ENCODE measurements at places on chromosomes 2 and 18.

- DNase-seq: no peak
These were observed 267.6 kb downstream of the TMX3 start for GRCh38 chr18:68447286-68447685.

GRCh38 chr2:70515938-70516337, 37.7 kb downstream of the TGFA start:
- no peak for DNase-seq

DNA sequence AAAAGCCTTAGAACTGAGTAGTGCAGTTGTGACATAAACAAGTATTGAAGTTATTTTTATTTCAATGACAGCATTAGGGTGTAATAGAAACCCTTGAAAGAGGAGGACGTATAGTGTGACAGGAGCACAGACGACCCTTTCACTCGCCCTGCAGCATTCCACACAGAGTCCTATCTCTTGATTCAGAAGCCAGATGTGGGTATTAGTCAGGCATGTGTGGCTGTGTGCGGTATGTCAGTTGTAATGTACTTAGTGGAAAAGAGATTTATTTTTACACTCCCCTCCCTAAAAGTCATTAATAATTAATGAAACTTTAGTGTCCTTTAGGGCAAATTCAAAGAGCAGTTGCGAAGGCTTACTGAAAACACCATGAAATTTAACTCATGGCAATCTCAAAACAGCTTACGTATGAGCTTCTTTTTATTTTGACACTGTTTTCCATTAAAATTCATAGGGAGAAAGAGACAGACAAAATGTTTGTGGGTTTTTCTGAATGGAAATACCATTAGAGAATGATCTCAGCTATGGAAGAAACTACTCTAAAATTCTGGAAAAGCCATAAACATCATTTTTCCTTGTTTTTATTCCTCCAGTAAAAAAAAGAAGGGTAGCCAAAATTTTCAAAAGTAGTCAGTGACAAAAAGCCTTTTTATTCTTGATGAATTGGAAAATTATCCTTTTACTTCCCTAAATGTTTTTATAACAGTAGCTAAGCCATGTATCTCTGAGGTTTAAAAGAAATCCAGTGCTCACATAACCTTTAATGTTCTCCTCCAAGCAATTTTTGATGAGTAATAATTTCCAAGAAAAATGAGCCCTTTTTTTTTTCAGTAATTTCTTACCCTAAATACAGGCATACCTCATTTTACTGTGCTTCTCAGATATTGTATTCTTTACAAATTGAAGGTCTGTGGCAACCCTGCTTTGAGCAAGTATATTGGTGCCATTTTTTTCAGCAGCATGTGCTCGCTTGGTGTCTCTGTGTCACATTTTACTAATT, 84.0 kb upstream of the DSEL start:
- DNase-seq: no peak

DNA sequence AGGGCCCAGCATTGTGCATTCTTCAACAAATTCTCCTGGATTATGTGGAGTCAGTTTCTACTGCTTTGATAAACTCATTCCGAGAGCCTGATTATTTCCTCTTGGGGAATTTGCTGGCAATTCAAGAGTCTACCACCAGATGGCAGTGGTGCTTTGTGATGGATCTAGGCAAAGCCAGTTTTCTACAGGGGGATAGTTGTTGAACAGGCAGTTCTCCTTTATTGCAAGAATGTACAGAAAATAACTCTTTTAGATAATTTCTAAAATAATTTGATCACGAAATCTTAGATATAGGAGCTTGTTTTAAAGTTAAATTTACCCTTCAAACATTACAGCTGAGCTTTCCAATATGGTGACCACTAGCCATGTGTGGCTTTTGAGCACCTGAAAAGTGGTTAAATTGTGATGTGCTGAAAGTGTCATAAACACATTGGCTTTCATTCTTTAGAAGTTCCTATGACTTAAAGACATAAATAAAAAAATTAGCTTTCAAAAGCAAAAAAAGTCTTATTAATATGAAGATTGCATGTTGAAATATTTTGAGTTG, 66.7 kb upstream of the HAAO start:
- peak; percentile 23 for DNase-seq

DNA sequence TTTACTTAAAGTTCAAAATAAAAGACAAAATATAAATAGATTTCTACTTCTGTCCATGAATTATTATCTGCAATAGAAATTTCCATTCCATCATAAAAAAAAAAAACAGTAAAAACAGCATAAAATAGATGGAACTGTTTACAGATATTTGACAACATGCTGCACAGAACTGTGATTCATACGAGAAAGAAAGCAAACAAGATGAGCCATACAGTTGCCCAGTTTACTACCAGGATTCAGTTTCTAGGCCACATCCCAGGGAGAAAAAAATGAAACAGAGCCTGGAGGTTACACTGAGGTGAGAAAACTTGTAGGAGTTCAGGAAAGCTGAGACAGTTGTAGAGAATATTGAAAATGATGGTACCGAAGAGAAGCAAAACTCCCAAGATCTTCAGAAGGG, 1426.9 kb upstream of the ACVR2A start:
- DNase-seq: no peak

- no peak for DNase-seq
These were observed 124.0 kb downstream of the PRELID3A start for GRCh38 chr18:12531749-12532148.

DNA sequence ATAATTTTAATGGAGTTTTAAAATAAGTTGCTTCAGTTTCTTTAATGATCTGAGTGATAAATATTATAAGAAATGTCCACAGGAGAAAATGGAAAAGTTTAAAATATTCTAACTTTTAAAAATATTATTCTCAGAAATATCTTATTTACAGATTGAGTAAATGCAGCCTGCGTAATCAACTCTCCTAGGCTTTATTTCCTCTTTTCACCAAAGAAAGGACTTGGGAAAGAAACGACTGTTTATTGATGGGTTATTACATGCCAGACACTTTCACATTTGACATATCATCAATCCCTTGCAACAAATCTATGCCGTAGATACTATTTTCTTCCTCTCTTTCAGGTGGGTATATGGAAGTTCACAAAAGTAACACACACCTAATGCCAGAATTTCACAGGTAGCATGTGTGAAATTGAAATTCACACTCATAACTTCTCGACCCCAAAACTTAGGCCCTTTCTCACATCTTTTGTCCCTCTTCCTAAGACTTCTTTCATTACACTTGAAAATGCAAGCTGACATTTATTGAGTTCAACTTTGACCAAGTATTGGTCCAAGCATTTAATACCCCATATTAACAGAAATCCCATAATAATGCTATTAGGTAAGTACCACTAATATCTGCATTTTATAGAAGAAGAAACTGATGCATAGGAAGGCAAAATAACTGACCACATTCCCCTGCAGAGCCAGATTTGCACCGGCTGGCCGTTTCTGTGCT, 49.2 kb downstream of the MYOM1 start:
- no peak for DNase-seq

- DNase-seq: no peak
These were observed 22.0 kb downstream of the CTLA4 start for GRCh38 chr2:203889542-203889941.

GRCh38 chr18:31658670-31659575, 25.5 kb downstream of the B4GALT6 start:
- DNase-seq: no peak

GRCh38 chr2:239275847-239276831, 124.7 kb downstream of the HDAC4 start:
- DNase-seq: no peak

- no peak for DNase-seq
These were observed 211.9 kb downstream of the STK39 start for GRCh38 chr2:168035458-168035857.

- DNase-seq: no peak
These were observed 3.5 kb upstream of the EMILIN1 start for GRCh38 chr2:27074738-27075565.

GRCh38 chr2:236872015-236872414, 213.7 kb upstream of the COPS8 start:
- DNase-seq: no peak

DNA sequence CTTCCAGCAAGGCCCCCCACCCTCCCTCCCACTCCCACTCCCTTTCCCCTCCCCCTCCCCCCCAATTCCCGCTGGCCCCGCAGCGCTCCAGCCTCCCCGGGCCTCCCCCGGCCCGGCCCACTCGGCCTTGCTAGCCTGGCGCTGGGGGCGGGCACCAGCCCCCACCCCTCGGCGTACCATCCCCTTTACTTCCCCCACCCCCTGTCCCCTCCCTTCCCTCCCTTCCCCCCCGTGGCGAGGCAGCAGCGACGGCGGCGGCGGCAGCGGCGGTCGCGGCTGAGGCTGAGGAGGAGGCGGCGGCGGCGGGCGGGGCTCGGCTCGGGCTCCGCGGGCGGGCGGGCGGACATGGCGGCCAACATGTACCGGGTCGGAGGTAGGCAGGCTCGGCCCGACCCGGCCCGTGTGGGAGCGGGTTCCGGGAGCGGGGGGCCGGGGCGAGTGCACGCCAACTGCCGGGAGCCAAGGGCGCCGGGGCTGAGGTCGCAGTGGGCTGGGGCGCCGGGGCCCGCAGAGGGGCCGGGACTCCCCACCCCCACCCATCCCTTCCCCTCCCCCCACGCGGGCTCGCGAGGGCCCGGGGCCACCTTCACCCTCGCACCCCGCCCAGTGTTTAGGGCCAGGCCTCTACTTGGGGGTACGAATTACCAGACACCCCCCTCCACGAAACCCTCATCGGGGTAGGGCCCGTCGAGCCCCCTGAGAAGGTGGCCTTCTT, at the start of gene MTA3:
Gene MTA3, plus strand, starts transcription at position 232 of the 715 bp plus-strand sequence. Its CDS starts 114 bp downstream, at position 346.
- peak; percentile 51 for DNase-seq

- no peak for DNase-seq
These were observed 39.6 kb downstream of the TTC39C start for GRCh38 chr18:24054130-24054529.

DNA sequence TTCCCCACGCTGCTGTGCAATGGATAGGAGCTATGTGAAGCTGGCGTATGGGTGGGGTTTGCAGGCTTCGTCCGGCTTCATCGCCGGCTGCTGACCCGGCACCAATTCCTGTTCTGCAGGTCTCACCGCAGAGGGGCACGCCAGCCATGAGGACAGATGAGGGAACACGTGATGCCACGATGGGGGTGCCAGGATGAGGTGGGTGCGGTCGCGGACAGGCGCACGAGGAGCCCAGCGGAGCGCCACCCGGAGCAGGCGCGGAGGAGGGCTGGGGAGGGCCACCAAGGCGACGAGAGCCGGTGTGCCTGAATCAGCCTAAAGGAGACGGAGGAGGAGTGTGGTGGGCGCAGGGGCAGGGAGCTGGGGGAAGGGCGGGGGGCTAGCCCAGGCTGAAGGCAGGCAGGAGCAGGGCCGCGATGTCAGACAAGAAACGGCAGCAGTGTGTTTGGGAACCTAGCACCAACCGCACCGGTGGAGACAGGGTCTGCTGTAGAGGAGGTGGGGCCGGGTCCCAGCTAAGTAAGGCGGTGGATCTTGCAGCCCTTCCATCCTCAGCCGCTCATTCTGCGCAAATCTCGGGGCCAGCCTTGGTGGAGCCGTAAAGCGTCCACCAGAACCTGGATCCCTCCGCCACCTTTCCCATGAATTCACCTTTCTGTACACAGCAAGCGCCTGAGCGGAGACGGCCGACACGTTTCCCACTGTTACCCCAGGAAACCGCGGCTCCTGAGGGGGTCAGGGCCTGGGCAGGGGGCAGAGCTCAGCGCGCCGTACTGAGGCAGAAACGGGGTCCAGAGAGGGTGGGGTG, 17.0 kb upstream of the CD8A start:
- no peak for DNase-seq

- no peak for DNase-seq
These were observed 392.4 kb downstream of the TXNL1 start for GRCh38 chr18:56245866-56246580.

GRCh38 chr2:40488927-40489677, 37.2 kb upstream of the SLC8A1 start:
- DNase-seq: no peak

DNA sequence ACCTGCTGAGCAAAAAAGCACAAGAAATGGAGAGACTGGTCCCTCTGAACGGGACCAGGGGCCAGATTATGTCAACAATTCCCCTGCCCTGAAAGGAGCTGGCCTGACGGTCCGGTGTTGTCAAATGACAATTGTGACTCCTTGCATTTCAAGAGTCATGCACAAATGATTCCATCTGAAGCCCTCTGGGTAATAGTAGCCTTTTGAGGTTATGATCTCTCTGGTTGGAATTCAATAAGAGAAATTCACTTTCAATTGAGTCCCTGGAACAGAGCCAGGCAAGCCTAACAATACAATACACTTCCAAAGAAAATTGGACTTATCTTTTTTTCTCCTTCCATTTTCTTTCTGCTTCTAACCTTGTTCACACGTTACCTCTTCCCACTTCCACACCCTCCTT, 116.9 kb downstream of the C1D start:
- no peak for DNase-seq

- no peak for DNase-seq
These were observed 152.7 kb downstream of the UBR3 start for GRCh38 chr2:169980001-169980400.

DNA sequence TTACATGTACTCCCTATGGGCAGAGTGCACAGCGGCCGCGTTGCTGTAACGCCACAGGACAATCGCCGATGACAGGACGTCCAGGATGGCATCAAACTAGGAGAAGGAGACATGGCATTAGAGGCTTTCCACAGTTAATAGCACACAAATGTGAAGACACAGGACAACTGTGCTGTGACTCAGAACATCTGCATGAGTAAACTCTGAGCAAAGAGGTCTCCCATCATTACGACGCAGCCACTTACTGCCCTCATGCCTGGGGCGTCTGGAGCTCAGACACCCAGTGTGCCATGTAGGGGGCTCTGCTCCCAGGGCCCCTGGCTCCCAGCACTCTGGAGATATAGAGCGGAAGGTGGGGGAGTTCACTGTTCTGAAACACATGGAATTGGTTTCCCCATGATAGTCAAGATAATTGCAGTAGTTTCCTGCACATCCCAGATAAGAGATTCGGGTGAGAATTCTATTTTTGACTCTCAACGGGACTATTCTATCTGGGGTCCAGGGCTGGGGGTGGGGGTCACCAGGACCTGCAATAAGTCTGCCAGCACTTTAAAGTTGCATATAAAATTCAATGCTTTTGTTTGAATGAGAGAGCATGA, 168.1 kb downstream of the TMEM163 start:
- no peak for DNase-seq

- peak; percentile 11 for DNase-seq
These were observed 64.4 kb upstream of the REV1 start for GRCh38 chr2:99554238-99554637.

DNA sequence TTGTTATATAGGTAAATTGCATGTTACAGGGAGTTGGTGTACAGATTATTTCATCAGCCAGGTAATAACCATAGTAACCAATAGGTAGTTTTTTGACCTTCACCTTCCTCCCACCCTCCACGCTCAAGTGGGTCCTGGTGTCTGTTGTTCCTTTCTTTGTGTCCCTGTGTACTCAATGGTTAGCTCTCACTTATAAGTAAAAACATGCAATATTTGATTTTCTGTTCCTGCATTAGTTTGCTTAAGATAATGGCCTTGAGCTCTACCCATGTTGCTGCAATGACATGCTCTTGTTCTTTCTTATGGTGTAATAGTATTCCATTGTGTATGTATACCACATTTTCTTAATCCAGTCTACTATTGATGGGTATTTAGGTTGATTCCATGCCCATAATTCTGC, 233.7 kb upstream of the EPC2 start:
- no peak for DNase-seq

GRCh38 chr2:231207734-231208133, 9.3 kb downstream of the ARMC9 start:
- DNase-seq: no peak

GRCh38 chr2:23200068-23200786, 184.8 kb upstream of the KLHL29 start:
- no peak for DNase-seq

GRCh38 chr2:229852565-229852964, 69.2 kb downstream of the TRIP12 start:
- DNase-seq: no peak

GRCh38 chr18:48170651-48171050, 238.5 kb downstream of the ZBTB7C start:
- no peak for DNase-seq

Measured in NCI-H2107 (cell line).